T-helper 22 cell (primary cell): ENCODE measurements at places on chromosomes 1 and 21.

DNA sequence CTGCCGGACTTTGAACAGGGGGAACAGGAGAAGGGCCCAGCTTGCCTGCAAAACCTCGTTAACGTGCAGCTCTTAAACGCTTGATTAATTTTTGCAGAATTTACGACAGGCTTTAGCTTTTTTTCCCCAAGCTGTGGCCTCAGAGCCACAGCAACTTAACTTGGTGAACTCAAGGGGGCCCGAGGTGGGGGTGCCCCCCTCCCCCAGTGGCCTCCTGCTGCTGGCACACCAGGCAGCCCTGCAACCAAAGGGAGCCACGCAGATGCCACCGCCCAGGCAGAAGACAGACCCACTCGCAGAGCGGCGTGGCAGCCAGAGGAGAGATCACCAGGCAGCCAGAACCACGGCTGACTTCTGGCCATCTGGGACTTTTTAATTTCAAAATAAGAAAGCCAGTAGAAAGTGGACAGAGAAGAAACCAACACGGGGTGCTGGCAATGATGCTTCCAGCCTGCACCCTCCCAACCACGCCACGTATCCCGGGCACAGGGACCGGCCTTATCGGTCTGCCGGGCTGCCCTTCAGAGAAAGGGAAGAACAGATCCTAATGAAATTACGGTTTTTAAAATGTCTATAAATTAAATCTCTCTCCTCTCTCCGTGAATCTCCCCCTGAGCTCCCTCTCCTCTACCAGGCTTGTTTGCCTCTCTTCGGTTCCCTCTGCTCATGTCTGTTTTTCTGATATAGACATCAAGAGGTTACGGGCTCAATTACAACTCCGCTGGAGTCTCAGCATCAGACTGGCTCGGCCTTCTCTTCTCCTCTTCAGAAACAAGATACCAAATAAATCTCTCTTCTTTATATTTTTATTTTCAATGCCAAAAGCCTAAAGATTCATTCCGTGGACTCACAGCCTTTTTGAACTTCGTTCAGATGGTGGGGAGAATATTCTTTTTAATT lies 6.4 kb downstream of the CASZ1 start:
- DNase-seq = no peak

GRCh38 chr21:45870851-45871615 lies 110.5 kb upstream of the COL6A1 start:
- no peak for DNase-seq

- DNase-seq = no peak
Measured at GRCh38 chr1:113905435-113905861, 322 bp downstream of the DCLRE1B start.

- DNase-seq = no peak
Measured at GRCh38 chr1:13892198-13892597, 192.2 kb downstream of the PRDM2 start.

GRCh38 chr1:12173041-12173509 lies 6.3 kb downstream of the TNFRSF1B start:
- DNase-seq = no peak

DNA sequence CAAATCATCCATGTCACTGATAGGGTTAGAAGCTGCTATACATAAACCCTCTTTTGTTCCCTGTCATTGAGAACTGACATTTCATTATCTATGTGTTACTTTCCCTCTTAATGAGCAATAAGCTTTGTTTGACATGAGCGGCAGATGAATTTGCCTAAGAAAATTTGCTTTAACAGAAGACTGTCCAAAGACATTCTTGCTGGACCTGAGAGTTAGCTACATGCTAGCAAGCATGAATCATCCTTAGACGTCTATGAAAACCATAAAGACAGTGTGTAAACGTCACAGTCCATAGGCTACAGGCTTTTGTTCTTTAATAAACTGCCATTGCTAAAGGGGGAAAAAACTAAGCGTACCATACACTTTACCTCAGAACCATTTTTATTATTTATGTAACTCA lies 73.1 kb downstream of the TNFSF4 start:
- DNase-seq = no peak

DNA sequence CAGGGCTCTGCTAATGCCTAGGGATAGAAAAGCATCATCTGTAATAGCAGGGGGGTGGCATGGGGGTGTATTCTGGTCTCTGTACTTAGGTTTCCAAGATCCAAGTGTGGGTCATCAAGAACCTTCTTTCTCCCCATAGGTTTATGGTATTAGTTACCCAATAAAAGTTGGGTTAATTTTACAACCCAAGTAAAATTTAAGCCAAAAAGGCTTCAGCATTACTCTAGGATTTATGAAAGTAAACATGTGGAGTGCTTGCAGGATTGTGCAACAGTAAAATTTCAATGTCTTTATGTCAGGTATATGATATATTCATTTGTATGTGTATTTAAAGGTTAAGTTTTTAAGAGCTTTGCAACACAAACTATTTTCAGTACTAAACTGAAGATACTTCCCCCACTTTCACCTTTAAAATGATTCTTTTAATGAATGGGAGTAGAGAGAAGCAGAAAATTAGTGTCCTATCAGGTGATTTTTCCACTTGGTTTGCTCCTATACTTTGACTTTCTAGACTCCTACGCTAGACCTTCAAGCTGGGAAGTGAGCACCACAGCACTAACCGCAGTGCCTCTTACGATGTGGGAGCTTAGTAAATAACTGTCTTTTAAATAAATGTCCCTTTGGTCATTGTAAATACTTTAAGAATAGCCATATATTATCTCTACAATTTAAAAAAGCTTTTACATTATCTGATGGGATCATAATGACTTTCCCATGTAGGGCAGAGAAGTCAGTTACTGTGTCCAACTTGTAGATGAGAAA lies 67.8 kb upstream of the UBE2U start:
- DNase-seq = no peak

GRCh38 chr1:196649990-196650389 lies 1.9 kb upstream of the CFH start:
- no peak for DNase-seq
